ENCODE measurements at places on chromosomes 1 and 21. TPM values are rescaled to one million over a fixed set of nuclear protein-coding genes. Genes with fewer than 3 reads are reported as not detected.

DNA sequence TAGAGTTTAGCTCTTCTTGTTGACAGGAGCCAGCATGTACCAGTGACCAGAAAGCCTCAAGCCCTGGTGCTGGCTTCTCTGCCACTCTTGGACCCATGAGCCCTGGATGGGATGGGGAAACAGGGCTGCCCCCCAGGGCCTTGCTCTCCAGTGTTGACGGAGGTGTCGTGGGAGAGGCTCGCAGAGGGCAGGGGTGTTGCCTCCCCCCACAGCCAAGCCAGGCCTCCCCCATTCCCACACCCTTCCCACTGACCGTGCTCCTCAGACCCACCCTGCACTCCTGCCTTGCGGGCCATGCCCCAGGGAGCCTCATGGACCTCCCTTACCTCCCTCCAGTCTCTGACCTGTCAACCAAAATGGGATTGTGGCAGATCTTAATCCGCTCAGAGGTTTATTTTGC lies 123.8 kb upstream of the COL6A1 start:
- DNase-seq: no peak

DNA sequence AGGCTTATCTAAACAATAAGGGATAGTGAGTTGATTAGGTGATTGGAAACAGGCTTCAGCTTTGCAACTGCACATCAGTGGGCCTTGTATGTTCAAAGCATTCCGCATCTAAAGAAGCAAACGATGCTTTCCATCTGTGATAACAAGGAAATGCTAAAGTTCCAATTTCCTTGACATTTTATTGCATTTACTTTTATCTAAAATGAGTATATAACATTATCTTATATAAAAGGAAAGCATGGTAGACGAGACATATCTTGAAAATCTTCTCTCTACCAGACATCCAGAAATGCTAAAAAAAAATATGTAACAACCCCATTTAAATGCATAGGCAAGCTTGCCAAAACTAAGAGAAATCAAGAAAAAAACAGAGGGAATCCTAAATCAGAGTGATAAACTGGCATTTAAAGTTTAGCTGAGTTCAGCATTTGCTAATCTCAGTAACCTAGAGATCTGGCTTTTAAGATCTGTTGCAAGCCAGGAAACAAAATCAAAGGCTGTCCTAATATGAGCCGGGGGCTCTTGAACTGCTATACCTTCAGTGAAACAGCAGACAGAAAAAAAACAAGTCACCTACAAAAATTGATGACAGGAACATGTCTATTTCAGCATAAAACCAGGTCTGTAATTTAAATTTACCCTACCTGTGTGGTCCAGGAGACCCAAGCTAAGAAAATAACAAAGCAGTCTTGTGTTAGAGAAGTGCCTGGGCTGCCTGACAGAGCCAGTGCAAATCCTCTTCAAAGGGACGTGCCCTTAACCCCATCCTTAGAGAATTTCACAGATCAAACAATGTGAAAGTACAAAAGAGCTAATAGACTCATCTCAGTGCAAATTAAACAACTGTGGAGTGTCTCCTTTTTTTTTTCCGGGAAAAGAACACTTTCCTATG lies 3.1 kb upstream of the RGS13 start:
- no peak for DNase-seq

GRCh38 chr1:58732087-58732775 lies 32.4 kb upstream of the MYSM1 start:
- DNase-seq: no peak

The SLC44A3 gene
- 1.5 TPM for total RNA-seq

DNA sequence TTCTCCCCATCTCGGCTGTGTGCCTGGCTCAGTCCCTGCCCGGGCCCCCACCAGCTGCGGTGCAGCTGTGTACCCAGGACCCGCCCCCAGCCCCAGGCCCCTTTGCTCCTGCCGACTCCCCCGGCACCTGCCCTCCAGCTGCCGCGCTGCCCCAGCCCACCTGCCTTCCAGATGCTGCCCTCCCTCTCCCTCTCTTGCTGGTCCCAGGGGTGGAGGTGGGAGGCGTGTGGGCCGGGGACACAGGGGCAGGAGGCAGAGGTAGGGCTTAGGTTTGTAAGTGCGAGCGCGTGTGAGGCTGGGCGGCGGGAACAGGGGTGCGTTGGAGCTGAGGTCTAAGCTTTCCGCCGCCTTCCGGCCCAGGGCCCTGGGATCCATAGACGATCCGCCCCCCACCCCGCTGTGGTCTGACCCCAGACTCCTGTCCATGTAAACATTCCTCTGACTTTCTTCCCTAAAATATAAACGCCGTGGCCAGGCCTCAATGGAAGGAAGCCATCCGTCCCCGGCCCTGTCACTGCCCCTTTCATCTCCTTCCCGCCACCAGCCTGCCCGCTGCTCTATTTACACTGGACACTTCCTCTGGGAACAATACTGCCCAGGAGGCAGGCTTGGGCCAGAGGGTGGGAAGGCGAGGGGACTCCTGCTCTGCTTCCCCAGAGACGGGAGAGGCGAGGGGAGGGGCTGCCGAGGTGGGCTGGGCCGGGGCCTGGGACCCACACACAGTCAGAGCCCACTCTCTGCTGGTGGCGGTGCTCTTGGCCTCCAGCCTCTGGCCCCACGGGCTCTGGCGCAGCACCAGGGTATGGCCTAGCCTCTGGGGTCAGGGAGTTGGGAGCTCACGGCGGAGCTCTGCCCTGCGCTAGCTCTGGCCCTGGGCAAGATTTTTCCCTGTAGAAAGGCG lies 128.3 kb downstream of the CASZ1 start:
- DNase-seq: no peak

DNA sequence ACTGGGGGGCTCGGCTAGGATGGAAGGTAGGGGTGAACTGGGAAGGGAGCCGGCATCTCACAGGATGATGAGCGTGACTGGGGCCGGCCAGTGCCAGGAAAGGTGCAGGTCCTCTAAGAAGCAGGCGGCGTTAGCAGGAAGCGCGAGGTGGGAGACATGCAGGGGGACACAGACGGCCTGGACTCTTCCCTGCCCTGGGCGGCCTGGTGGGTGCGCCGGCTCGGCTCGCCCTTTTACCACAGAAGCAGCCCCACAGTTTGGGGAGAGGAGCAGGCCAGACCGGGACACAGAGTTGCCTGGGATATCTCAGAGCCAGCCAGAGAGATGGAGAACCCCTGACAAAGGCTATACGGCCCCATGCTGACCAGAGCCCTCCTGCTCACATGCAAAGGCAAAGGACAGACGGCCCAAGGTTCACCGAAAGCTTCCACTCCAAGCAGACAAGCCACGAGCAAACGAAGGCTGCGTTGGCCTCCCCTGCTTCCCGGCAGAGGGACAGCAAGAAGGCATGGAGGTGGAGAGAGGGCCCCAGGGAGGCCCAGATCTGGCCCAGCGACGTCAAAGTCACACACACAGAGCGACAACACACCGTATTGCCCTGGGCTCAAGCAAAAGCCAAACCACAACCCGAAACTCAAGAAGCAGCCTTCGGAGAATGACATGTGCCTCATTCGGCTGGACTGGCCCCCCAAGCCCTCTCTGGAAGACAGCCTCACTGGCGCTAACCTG lies 14.9 kb upstream of the ALDH4A1 start:
- no peak for DNase-seq

The SLC6A9 gene
- 0.06 TPM for total RNA-seq

The ZNF695 gene
- total RNA-seq: 5.8 TPM

GRCh38 chr1:94284476-94284875 lies 47.1 kb upstream of the ARHGAP29 start:
- DNase-seq: peak; percentile 58

DNA sequence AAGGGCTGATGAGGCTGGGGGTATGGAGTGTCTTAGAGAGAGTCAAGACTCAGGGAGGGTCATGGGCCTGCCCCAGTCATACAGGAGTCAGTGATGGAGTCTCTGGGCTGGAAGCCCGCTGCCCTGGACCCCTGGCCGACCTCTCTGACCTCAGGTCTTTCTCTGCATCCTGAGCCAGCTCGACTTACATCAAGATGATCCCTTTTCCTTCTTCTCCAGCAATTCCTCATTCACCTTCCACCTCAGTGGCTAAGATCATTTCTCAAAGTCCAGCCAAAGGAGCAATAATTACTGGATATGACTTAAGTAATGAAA lies 308.6 kb downstream of the MATN1 start:
- DNase-seq: no peak

The SGIP1 gene
- total RNA-seq: 4.3 TPM

DNA sequence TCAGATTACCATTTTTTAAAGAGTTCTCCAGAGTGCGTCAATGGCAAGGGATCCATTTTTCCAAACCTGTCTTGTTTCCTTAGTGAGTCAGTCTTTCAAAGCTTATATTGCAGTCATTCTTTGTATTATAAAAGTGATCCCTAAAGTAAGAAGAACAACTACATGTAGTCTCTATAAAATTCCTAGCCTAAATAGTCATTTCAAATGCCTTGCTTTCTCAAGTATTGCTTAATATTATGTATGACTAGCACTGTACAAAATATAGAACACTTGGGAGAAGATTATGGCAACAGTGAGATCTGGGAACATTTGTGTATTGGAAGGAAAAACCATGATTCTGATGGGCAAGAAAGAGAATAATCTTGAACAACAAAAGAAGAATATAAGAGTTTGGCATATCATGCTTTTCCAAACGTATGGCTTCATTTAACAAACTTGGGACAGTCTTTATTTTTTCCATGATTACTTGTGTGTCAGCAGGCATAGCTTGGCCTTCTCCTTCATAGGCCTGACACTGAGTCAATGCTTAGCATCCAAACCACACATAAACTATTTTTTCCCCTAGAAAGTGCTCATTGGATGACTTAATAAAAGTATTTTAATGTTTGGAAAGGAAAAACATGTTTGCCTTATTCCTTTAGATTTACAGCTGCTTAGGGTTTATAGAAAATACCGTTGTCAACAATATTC lies 547.4 kb downstream of the LTN1 start:
- peak; percentile 78 for DNase-seq

The CFHR5 gene
- not detected for total RNA-seq

DNA sequence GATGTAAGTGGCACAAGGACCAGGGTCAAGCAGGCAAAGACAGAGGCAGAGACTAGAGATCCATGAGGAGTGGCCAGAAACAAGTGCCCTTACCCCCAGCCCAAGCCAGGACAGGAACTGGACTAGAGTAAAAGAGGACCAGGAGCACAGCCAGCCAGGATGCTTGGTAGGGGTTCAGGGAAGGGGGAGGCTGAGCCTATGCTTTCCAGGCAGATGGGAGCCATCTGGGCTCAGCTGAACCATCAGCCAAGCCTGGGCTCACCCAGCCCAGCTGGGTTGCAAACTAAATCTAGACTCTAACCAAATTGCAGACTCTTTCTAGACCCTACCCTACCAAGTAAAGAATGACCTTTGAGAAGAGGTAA lies 15.2 kb downstream of the PDZK1IP1 start:
- DNase-seq: no peak

DNA sequence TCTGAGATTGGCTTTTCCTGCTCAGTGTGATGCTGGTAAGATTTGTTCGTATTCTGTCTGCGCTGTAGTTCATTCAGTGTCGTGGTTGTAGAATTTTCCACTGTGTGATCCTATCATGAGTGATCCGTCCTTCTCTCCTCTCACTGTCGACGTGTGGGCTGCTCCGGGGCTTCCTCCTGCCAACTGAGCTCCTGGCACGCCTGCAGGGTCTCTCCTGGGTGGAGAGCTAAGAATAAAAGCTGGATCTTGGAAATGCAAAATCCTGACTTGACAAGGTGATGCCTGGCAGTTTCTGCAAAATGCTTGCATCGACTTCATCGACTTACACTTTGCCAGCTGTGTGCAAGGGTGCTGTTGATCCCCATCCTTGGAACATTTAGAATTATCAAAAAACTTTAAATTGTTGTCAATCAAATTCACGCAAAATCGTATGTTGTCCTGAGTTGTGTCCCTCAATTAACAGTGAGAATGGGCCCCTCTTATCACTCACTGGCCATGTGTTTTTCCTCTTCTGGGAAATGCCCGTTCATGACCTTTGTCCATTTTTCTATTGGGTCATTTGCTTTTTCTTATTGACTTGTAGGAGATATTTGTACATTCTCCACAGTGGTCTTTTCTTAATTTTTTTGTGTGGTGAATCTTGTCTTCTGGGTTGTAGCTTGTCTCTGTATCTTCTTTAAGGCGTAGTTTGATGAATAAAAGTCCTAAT lies 125.5 kb downstream of the CRYAA start:
- no peak for DNase-seq

The IL23R gene
- not detected for total RNA-seq

GRCh38 chr1:107588321-107588720 lies 376.7 kb downstream of the VAV3 start:
- DNase-seq: no peak

DNA sequence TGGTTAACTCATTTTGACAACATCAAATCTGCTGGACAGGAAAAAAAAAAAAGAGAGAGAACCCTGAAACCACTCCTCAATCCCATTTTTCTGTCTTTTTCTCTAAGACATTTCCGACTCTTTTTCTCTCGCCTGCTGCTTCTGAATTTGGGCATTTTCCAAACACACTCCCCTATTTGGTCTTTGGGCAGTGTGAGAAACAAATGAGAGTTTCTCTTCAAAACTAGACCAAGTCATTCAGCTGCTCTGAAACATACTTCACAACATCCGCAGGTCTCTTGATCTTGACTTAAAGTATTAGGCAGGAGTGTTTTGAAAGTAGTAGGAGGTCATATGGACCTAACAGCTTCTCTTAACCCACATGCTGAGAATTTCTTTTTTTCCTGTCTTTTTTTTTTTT lies 364.8 kb upstream of the ESRRG start:
- no peak for DNase-seq

The SUSD4 gene
- 0.92 TPM for total RNA-seq

Measured in LHCN-M2 (cell line).